ENCODE measurements at places on chromosomes 16 and 17.

DNA sequence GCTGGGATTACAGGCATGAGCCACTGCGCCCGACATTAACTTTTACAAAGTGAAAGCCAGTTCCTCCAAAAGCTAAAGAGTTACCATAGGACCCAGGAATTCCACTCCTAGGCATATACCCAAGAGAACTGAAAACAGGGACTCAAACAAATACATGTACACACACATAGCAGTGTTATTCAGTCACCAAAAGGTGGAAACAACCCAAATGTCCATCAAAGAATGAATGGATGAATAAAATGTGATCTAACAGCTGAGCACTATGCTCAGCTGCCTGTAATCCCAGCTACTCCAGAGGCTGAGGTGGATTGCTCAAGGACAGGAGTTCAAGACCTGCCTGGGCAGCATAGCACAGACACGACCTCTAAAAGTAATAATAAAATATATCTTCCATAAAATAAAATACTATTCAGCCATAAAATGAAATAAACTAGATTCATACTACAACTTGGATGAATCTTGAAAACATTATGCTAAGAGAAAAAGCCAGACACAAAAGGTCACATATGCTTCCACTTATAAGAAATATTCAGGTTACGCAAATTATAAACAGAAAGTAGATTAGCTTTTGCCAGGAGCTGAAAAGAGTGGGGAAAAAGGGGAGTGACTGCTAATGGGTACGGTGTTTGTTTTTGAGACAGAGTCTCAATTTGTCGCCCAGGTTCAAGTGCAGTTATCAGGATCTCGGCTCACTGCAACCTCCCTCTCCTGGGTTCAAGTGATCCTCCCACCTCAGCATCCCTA lies 9.3 kb upstream of the USP7 start:
- no peaks in the 10 kb centered on the region for H3K27me3 ChIP-seq
- H3K27ac ChIP-seq, result no peak overlapping the region
- H3K4me1 ChIP-seq, result no peaks in the 10 kb centered on the region
- no peaks in the 10 kb centered on the region for H3K36me3 ChIP-seq
- no peak overlapping the region for H3K4me3 ChIP-seq

GRCh38 chr17:79530361-79531105 lies 80.3 kb downstream of the RBFOX3 start:
- H3K4me1 ChIP-seq, result no peaks in the 10 kb centered on the region
- H3K36me3 ChIP-seq, result no peaks in the 10 kb centered on the region
- H3K4me3 ChIP-seq, result no peak overlapping the region

DNA sequence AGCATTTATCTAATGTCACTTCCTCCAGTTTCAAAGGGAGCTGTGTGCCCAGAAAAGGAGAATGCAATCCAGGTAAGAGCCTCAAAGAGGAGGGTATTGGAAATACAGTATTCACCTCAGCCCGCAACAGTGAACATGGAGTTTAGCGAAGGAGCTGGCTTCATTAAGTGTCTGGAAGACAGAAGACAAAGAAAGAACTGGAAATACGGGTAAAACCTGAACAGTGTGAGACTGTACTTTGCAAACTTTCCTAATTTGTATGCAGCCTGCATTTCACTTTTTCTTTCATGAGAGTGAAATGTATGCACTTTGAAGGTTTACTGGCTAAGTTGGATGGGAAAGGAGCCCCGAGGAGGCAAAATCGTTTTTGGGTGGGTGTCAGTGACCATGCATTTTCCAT lies 478.4 kb downstream of the HS3ST3B1 start:
- H3K36me3 ChIP-seq, result peaks cover 2% of the 10 kb centered on the region
- no peak overlapping the region for H3K27ac ChIP-seq
- H3K27me3 ChIP-seq, result peaks cover 37% of the 10 kb centered on the region
- no peaks in the 10 kb centered on the region for H3K4me1 ChIP-seq

DNA sequence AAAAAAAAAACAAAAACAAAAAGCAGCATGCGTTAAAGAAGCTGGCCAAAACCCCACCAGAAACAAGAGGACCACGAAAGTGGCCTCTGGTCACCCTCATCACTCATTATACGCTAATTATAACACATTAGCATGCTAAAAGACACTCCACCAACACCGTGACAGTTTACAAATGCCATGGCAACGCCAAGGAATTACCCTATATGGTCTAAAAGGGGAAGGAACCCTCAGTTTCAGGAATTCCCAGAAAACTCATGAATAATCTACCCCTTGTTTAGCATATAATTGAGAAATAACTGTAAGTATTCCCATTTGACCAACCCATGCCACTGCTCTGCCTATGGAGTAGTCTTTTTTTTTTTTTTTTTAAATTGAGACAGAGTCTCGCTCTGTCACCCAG lies 77.6 kb downstream of the EMP2 start:
- H3K4me3 ChIP-seq, result no peak overlapping the region
- no peak for DNase-seq
- H3K27me3 ChIP-seq, result no peaks in the 10 kb centered on the region
- H3K4me1 ChIP-seq, result no peaks in the 10 kb centered on the region
- no peak overlapping the region for H3K27ac ChIP-seq
- H3K36me3 ChIP-seq, result no peaks in the 10 kb centered on the region

DNA sequence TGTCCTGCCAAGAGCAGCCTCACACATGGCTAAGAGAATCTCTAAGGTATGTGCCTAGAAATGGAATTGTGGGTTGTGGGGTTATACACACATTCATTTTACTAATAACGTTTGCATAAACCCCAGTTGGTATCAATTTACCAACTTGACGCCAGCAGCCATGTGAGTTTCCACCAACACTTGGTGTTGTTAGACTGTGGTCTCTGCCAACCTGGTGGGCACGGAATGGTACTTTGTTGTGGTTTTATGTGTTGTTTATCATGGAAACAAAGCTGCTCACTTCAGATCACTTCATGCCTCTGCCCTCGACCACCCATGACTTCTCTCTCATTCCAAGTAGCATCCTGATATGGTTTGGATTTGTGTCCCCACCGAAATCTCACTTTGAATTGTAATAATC lies 152.0 kb upstream of the CDC42EP4 start:
- H3K4me3 ChIP-seq, result no peak overlapping the region
- no peak for DNase-seq
- H3K4me1 ChIP-seq, result no peaks in the 10 kb centered on the region
- H3K36me3 ChIP-seq, result no peaks in the 10 kb centered on the region
- no peak overlapping the region for H3K27ac ChIP-seq

GRCh38 chr17:73379826-73380225 lies 68.0 kb upstream of the CDC42EP4 start:
- H3K4me3 ChIP-seq, result no peak overlapping the region
- no peaks in the 10 kb centered on the region for H3K4me1 ChIP-seq
- DNase-seq, result no peak
- no peaks in the 10 kb centered on the region for H3K27me3 ChIP-seq

DNA sequence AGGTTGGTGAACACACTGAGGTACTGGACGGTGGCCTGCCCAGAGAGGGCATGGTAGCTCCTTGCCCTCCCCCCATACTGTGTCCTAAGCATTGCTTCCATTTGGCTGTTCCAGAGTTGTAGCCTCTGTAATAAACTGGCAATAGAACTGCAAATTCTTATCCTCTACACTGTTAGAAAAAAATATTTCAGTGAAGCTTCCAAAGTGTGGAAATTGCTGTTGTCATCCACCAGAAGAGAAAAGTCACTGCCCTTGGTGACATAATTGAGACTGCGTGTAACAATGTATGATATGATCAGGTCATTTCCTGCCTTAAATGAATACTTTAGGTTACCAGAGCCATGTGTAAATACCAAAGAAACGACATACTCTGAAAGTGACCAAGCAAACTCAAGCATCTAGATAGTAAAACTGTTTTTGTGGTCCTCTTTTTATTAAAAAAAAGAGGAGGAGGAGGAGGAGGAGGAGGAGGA lies 65.9 kb downstream of the CEP95 start:
- H3K4me3 ChIP-seq, result peak overlapping the region; percentile 49
- peak; percentile 11 for DNase-seq

- H3K4me1 ChIP-seq, result no peaks in the 10 kb centered on the region
- no peak overlapping the region for H3K27ac ChIP-seq
- no peak for DNase-seq
- H3K36me3 ChIP-seq, result no peaks in the 10 kb centered on the region
These were observed 34.8 kb downstream of the CMTM3 start for GRCh38 chr16:66639091-66639885.

DNA sequence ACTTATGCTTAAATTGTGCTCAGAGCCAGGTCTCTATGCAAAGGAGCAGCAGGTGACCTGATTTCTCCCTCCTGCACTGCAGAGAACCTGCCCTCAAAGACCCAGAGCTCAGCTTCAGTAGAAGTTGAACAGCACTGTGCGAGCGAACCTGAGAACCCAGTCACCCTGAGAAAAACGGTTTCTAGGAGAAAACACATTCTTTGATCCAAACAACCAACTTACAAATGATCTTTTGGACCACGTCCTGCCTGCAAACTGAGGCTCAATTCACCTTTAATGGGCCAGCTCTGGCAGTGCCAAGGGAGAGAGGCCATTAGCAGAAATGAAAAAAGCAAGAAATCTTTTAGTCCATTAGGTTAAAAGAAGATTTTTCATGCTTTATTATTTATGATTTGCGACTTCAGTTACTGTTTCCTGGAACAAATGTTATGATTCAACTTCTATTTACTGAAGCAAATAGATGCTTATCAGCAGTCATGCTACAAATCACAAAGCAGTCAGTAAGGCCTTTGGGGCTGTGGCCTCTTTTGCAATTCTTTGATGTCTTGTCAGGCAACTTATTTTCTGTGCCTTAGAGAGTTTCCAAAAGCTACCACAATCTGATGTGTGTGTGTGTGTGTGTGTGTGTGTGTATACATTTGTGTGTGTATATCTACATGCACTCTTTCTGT lies 65.7 kb upstream of the LRRC37A3 start:
- H3K4me1 ChIP-seq, result peaks cover 64% of the 10 kb centered on the region
- H3K36me3 ChIP-seq, result peaks cover 9% of the 10 kb centered on the region
- peak overlapping the region; percentile 100 for H3K27ac ChIP-seq
- H3K4me3 ChIP-seq, result peak overlapping the region; percentile 82
- no peaks in the 10 kb centered on the region for H3K27me3 ChIP-seq

GRCh38 chr16:68646953-68647659 lies 2.0 kb downstream of the CDH3 start:
- H3K27me3 ChIP-seq, result peaks cover 53% of the 10 kb centered on the region
- peaks cover 20% of the 10 kb centered on the region for H3K4me1 ChIP-seq
- DNase-seq, result peak; percentile 9
- H3K36me3 ChIP-seq, result no peaks in the 10 kb centered on the region
- no peak overlapping the region for H3K27ac ChIP-seq

DNA sequence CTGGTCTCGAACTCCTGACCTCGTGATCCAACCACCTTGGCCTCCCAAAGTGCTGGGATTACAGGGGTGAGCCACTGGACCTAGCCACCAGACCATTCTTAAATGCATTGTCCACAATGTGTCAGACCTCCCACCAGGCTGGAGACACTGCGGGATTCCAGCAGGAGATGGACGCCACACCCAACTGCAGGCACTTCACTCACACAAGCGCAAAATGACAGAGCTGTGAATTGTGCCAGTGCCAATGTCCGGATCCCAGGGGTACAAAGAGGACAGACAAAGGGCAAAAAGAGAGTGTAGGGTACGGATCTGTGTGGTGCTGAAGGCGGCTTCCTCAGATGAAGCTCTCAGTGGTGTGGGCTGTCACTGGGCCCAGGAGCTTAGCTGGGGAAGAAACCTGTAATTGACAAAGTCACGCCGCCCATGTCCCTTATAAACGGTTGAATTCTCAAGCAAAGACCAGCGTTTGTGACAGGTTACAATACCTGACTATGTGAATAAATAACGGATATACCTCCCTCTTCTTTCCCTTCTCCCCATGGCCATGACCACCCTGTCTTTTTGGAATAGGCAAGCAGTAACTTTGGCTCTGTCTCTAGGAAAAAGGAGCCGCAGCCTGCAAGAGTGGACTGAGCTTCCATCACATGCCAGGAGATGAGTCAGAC lies 40.0 kb downstream of the HS3ST3A1 start:
- peaks cover 4% of the 10 kb centered on the region for H3K4me1 ChIP-seq
- H3K27me3 ChIP-seq, result no peaks in the 10 kb centered on the region
- H3K4me3 ChIP-seq, result no peak overlapping the region

DNA sequence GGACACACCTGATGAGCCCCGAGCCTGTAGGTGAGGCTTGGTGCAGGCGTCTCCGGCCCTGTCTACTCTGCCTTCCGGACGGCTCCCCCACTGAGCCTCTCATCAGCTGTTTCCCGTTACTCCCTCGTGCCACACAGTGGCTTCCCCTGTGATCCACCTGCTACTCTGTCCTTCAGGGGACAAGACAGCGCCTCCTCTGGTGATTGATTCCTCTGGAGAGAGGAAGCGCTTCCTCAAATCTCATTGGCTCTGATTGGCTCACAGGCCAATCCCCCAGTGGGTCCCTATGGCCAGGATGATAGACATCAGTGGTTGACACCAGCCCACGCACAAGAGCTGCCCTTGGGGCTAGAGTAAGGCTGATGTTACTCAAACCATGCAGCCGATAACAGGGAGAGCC lies 24.0 kb downstream of the RNF213 start:
- no peak overlapping the region for H3K27ac ChIP-seq
- no peak for DNase-seq
- H3K4me3 ChIP-seq, result no peak overlapping the region
- H3K36me3 ChIP-seq, result peaks cover 14% of the 10 kb centered on the region
- H3K27me3 ChIP-seq, result no peaks in the 10 kb centered on the region
- H3K4me1 ChIP-seq, result peaks cover 16% of the 10 kb centered on the region

- peaks cover 3% of the 10 kb centered on the region for H3K36me3 ChIP-seq
- H3K4me3 ChIP-seq, result no peak overlapping the region
- DNase-seq, result no peak
- H3K27me3 ChIP-seq, result no peaks in the 10 kb centered on the region
- peak overlapping the region; percentile 38 for H3K27ac ChIP-seq
These were observed 35.2 kb downstream of the USP22 start for GRCh38 chr17:21007646-21008045.

GRCh38 chr17:64128787-64129514 lies 993 bp downstream of the ERN1 start:
- no peaks in the 10 kb centered on the region for H3K27me3 ChIP-seq
- DNase-seq, result no peak
- peaks cover 5% of the 10 kb centered on the region for H3K36me3 ChIP-seq
- peak overlapping the region; percentile 99 for H3K4me3 ChIP-seq
- peak overlapping the region; percentile 96 for H3K27ac ChIP-seq

All from activated T-cell treated with anti-CD3 and anti-CD28 coated beads, Interleukin-2, amount 50 U/mL, for 72 hours (primary cell).